ENCODE measurements at places on chromosomes 2 and 18. TPM values are rescaled to one million over a fixed set of nuclear protein-coding genes. Genes with fewer than 3 reads are reported as not detected.

DNA sequence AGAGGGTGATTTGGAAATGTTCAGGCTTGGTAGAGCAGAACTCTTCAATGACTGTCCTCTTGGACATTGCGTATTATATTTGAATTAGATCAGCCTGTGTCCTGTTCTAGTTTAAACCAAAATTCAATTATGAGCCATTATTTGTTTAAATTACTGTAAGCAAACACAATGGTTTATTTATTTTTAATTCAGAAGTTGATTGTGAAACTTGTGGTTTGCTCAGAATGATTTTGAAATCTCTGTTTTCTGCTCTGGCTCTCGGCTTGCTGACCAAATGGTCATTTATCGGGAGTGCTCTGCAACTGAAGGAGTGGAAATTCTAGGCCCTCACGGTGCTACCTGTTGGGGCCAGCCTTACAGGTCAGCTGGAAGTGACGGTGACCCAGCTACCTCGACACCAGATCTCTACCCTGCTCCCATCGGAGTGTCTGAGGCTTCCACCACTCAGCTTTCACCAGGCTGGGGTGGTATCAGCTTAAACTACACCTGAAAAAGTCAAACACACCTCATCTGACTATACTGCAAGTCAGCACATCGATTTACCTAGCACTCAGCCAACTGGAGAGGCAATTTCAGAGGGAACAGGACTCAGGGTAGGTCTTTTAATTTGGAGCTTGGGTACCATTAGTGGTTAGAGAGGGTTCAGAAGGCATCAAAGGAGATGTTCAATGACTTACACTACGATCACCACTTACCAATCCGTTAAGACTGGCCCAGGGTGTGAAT lies 36.8 kb upstream of the GPD2 start:
- DNase-seq, result peak; percentile 29

GRCh38 chr2:215797676-215798075 lies 215.7 kb downstream of the MREG start:
- peak; percentile 59 for DNase-seq

- DNase-seq, result no peak
These were observed 2.0 kb upstream of the CAPN10 start for GRCh38 chr2:240584486-240585031.

Gene PPP1R1C
- total RNA-seq, result not detected

DNA sequence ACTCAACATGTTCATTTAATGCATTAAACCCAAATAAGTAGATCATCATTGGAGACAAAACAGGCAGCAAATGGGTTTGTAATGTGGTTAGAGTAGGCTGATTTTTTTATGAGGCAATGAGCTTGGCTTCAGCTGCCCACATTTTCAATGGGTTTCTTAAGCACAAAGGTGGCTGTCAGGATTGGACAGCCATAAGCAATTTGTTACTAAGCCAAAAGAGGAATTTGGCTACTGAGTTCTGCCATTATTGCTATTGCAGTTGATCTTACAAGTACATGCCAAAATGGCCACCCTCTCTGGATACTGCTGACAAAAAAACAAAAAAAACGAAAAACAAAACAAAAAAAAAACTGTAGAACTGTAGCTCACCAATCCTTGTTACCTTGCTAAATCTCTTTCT lies 1348.0 kb upstream of the PIK3C3 start:
- no peak for DNase-seq

Gene ANO7
- 1.1 TPM for total RNA-seq
